ENCODE measurements at places on chromosomes 2 and 18. TPM values are rescaled to one million over a fixed set of nuclear protein-coding genes. Genes with fewer than 3 reads are reported as not detected.

DNA sequence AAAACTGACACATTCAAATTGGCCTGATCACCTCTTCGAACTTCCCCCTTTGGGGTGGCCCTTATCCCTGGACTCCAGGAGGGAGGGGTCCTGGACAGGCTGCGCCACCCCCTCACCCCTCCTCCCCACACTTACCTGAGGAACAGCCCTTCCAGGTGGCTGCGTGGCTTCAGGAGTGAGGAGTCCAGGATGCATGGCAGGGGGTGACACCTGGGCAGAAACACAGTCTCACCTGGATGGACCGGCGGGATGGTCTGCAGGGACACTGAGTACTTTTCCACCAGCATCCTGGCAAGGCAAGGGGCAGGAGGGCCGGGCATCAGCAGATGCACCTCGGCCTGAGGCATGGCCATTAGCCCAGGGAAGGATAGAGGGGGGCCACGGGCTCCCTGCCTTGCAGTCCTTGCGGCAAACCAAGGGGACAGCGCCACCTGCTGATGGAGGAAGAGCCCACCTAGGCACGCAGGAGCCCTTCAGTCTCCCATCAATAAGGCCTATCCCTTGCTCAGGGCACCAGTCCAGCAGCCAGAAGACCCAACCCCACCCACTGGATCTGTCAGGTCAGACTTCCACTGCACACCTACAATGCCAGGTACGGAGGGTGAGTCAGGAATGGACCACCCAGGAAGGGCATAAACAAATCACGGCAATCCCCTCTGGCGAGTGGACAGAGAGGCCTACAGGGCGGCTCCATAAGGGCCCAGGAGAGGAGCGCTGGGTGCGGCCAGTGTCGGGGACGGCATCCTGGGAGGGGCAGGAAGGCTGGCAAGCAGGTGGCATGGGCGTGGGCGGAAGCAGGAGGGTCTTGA lies 26.0 kb downstream of the FAM178B start:
- DNase-seq = peak; percentile 74

UNC80 gene
- polyA plus RNA-seq = 1.3 TPM

DNA sequence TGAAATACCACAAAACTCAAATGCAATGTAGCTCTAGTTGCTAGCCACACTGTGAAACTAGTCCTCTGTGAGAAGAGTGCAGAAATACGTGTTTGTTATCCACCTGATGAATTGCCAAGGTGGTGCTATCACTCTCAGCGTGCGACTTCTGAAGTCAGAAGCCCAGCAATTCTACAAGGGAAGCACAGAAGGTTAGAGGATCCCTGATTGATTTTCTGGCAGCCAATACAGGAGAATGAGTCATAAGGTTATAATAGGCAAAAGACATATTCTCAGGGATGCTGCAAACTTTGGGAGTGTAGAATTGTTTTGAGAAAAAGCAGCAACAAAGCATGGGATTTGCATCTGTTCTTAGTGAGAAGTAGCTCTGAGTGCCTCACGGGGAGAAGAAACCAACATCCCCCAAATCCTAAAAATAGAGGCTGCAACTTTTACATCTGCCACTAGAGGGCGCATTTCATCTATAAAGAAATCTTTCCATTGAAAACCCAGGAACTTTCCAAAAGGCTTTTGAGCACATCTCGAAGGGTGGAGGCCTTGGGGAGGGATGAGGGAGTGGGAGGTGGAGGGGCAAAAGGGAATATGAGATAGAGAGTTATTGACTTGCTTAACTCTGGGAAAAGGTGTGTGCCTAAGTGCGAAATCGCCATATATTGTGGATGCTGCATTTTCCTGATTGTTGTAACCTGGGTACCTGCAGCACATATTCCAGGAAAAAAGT lies 78.0 kb downstream of the TMEM182 start:
- peak; percentile 23 for DNase-seq

DNA sequence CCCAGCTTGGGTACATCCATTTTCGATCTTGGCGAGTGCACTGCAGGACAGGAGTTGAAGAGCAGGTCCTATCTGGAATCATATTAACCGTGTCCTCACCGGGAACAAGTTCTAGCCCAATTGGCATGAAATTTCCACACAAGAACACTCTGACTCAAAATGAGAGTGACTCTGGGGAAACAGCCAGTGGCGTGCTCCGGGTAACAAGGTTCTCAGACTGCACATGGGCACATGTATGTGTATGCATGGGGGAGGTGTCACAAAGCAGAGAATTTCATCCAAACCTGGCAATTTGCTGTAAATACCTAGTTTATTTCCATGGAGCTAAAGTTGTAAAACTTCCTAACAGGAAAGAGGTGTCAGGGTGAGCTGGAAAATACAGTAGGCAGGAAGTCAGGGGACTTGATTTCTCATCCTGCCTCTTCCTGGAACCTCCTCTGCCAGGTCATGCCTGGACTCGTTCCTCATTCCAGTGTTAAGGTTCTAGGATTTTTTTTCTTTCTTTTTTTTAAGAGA lies 1.7 kb downstream of the TUBB6 start:
- no peak for DNase-seq

C2orf15 gene
- polyA plus RNA-seq = 12.7 TPM

TRABD2A gene
- 0.36 TPM for polyA plus RNA-seq

DNA sequence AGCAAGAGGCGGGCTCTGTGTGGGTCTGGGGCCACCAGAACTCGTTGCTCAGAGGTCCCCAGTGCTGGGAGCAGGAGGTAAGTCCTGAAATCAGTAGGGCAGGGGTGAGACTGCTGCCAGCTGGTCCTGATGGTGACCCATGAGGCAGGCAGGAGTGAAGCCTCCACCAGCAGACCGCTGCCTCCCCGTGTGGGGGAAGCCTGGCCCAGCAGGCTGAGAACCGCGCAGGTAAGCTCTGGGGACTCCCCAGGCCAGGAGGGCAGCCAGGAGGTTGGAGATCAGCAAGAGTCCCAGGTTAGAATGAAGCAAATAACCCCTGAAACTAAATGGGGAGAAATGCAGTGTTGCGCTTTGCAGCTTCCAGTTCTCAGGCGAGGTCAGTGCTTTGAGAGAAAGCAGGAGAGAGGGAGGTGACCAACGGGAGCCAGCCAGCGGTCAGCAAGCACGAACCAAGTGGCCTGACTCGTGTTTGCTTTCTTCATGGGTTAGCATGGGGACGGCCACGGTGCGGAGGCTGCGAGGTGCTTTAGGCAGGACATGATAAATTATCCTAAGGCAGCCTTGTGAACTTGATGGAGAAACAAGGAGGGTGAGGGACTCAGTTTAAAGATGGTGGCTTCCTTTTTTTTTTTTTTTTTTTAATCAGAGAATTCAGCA lies 26.2 kb downstream of the INHBB start:
- no peak for DNase-seq

DNA sequence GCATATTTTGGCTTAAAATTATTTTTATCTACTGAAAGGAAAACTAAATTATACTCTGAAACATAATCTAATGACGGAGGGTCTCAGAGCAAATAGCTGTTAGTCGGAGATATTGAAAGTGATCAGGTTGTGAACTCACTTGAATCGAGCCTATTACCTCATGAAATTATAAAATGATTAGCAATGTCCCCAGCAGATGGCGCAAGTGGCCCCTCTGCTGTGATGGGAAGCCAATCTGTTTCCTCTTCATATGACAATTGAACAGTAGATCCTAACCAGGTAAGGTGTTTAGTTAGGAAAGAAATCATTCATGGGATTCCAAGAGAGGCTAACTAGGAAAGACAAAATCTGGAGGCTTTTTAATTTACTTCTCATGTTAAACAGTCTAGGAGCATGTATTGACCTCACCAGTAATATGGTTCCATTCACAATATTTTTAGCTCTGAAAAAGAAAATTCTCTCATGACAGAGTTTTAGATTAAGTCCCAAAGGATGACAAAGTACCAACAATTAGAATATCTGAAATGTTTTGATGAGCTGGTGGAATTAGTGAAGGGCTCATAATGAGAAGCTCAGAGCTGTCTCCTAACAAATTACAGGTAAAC lies 29.9 kb upstream of the MPPE1 start:
- DNase-seq = peak; percentile 56

DNA sequence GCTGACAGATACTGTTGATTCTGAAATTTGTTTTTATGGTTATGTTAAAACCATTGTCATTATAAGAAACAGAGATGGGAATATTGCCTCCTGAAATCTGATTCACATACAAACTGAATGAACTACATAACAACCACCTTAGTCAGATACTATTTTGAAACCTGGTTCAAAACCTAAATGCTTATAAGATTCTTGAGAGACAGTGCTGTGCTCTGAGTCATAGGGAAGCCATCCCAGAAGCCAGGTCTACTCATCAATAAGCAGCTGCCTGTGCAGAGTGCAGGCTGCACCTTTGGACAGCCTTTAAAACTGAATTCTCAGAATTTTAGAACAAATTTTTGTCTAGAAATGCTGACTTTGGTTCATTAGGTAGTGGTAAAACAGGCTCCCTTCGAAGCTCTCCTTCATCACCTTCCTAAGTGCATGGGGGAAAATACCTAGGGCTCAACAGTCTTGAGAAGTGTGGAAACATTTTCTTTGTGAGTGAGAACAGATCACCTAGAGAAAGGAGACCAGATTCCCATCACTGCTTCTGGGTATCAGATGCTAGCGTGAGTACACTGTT lies at the start of gene SERPINB7:
TSS of gene SERPINB7 (plus strand) at position 253 of the 565 bp plus-strand sequence. CDS start 6,955 bp downstream, outside the sequence.
- DNase-seq = no peak

GRCh38 chr18:49495076-49495475 lies 8.0 kb upstream of the C18orf32 start:
- no peak for DNase-seq

DNA sequence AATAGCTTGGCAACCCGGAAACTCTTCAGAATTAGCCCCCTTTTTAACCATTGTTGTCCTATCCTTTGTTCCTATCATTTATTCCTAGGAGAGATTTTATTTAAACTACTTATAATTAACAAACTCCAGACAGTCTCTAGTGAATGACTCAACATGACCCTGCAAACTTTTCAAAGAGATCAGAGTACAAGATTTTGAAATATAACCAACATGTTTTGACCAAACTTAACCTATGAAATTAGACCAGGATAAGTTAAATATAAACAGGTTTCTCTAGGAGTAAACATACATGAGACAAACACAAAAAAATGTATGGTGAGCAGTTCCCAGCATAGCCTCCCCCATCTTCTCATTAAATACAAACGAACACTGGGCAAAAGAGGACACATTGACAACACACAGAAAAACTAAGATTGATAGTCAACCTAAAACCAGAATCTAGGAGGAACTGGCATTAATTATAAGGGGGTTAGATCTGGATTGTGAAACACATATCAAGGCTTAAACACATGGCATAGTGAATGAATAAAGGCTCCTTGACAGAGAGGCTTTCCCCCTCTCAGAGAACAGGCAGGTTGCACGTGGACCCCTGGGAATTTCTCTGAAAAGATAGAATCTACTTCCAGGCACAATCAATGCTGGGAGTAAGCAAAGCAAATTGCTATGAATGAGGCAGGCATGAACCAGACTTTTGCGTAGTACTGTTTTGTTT lies 284.1 kb downstream of the IRS1 start:
- DNase-seq = no peak

- DNase-seq = no peak
Measured at GRCh38 chr2:148565272-148565894, 79.2 kb upstream of the EPC2 start.

GRCh38 chr18:8959551-8960135 lies 142.9 kb upstream of the NDUFV2 start:
- no peak for DNase-seq

GRCh38 chr2:222483513-222484039 lies 59.2 kb downstream of the SGPP2 start:
- DNase-seq = no peak

ST8SIA5 gene
- 0.98 TPM for polyA plus RNA-seq

DNA sequence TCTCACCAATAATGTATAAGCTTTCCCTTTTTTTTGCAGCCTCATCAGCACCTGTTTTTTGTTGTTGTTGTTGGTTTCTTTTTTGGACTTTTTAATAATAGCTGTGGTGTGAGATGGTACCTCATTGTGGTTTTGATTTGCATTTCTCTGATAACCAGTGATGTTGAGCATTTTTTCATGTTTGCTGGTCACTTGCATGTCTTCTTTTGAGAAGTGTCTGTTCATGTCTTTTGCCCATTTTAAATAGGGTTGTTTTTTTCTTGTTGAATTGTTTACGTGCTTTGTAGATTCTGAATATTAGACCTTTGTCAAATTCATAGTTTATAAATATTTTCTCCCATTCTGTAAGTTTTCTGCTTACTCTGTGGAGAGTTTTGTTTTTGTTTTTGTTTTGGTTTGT lies 88.4 kb upstream of the EPAS1 start:
- DNase-seq = no peak

FEV gene
- not detected for polyA plus RNA-seq

RALB gene
- polyA plus RNA-seq = 88.5 TPM

DNA sequence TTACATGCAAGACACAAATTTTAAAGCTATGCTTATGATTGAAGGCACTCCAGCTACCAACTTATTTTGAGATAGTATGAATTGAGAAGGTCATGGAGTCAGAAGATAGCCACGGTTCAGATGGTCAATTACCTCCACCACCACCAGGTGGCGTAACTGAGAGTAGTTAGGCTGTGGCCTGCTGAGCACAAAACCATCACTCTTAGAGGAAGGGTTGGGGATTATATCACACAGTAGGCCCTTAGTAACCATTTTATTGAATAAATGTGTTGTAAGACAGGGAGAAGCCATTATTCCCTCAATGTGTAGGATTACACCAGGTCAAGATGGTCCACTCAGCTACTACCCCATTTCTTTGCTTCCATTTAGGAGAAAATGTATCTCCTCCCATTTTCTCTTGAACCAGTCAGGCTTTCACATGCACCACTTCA lies 18.8 kb downstream of the KLHL41 start:
- DNase-seq = peak; percentile 18

- no peak for DNase-seq
Measured at GRCh38 chr18:4040391-4041092, 414.6 kb downstream of the DLGAP1 start.

DNA sequence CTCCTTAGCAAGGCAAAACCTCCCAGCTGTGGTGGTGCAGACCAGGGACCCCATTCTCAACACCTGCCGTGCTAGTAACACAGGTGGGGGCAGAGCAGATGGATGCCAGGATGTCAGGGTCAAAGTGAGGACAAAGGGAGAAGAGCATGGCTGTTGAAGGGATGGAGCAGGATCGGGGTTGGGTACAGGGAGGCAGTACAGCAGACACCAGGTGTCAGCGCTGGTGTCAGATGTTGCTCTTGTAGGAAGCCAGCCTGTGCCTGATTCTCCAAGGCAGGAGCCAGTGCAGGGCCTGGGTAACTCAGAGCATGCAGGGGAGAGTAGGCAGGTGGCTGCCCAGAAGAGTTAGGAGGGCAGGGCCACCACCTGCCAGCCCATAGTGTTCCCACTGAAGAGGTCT lies 222.1 kb upstream of the SPRED2 start:
- DNase-seq = no peak

- DNase-seq = no peak
Measured at GRCh38 chr2:9377461-9378097, 45.7 kb downstream of the ITGB1BP1 start.

All from right renal pelvis (tissue), 4 donors.